Chondrocyte (in vitro differentiated cells): ENCODE measurements at places on chromosomes 2 and 18. TPM values are rescaled to one million over a fixed set of nuclear protein-coding genes. Genes with fewer than 3 reads are reported as not detected.

FOXI3 gene
- not detected in 3 replicates for total RNA-seq

- H3K36me3 ChIP-seq: no peaks in the 10 kb centered on the region
- DNase-seq: peak; percentile 41
- H3K27me3 ChIP-seq: peaks cover 3% of the 10 kb centered on the region
- peaks cover 37% of the 10 kb centered on the region for H3K4me1 ChIP-seq
- no peak overlapping the region for H3K27ac ChIP-seq
These were observed 246.1 kb downstream of the DYSF start for GRCh38 chr2:71699428-71699827.

GRCh38 chr18:52481116-52481515 lies 141.1 kb downstream of the DCC start:
- no peak overlapping the region for H3K4me3 ChIP-seq
- no peak overlapping the region for H3K27ac ChIP-seq
- no peaks in the 10 kb centered on the region for H3K4me1 ChIP-seq
- H3K36me3 ChIP-seq: no peaks in the 10 kb centered on the region
- peaks cover 9% of the 10 kb centered on the region for H3K27me3 ChIP-seq
- DNase-seq: no peak

- H3K36me3 ChIP-seq: no peaks in the 10 kb centered on the region
- H3K4me1 ChIP-seq: peaks cover 4% of the 10 kb centered on the region
- H3K27ac ChIP-seq: no peak overlapping the region
- H3K4me3 ChIP-seq: no peak overlapping the region
These were observed 15.9 kb upstream of the C1QL2 start for GRCh38 chr2:119174216-119174992.
